ENCODE measurements at places on chromosomes 7 and 10. TPM values are rescaled to one million over a fixed set of nuclear protein-coding genes. Genes with fewer than 3 reads are reported as not detected.

- H3K4me1 ChIP-seq = no peaks in the 10 kb centered on the region
- peaks cover 12% of the 10 kb centered on the region for H3K27me3 ChIP-seq
- no peak overlapping the region for H3K27ac ChIP-seq
- H3K4me3 ChIP-seq = no peak overlapping the region
- no peaks in the 10 kb centered on the region for H3K36me3 ChIP-seq
These were observed 80.8 kb upstream of the MKX start for GRCh38 chr10:27826369-27826768.

DNA sequence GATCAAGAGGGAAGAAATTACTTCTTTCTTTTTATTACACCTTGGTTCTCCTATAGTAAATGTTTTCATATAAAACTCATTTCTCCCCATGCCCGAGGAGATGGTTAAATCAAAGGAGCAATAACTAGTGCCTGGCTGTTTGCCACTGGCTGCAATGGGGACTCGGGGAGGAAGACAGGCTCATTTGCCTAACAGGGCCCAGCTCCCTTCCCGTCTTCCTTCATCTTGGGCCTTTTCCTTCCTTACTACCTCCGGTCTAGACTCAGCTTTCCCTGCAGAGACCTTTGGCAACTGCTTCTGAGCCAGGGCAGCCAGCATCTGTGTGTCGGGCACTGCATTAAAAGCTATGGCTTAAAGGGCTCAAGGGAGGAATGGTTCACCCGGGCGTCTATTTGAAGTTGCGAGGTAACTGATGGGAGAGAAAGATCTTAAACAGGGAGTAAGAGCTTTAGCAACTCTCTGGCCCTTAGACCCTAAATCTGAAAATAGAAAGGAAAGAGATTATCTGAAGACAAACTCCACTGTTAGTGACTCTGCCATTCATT, 63.5 kb downstream of the CALD1 start:
- peak overlapping the region; percentile 90 for H3K27ac ChIP-seq
- H3K4me1 ChIP-seq = peaks cover 18% of the 10 kb centered on the region
- H3K27me3 ChIP-seq = no peaks in the 10 kb centered on the region
- no peak overlapping the region for H3K4me3 ChIP-seq
- H3K36me3 ChIP-seq = peaks cover 36% of the 10 kb centered on the region

HMX2 gene
- not detected for total RNA-seq

GRCh38 chr7:158236400-158236799, 351.2 kb downstream of the PTPRN2 start:
- no peak overlapping the region for H3K27ac ChIP-seq
- H3K36me3 ChIP-seq = no peaks in the 10 kb centered on the region
- H3K27me3 ChIP-seq = no peaks in the 10 kb centered on the region

DNA sequence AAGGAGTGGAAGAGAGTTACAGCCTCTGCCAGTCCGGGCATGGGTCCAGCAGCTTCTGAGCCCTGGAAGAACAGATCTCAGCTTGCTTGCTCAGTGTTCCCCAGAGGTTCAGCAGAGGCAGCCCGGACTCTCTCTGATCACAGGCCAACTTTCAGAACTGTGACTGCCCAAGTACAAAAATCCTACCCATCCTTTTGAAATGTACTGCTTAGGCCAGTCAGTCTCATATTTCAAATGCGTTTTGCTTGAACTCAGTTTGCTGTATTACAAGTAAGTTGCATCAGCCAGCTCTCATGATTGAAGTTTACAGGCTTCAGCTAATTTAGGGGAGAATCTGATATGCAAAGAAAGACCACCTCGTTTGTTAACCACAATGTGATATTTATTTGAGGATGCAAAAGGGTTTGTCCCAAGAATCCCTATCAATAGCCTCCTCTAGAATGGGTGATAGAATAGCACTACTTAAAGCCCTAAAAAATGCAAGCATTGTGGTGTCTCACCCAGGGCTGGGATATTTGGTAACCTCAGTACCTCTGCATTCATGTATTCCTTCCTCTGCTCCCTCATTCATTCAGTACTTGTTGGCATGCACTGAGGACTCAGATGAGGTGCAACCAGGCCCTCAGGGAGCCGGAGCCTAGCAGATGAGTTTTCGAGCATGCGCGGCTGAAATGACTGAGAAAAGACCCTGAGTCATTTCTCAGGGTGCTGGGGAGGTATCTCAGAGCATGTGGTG, 7.0 kb downstream of the AIMP2 start:
- no peaks in the 10 kb centered on the region for H3K27me3 ChIP-seq
- peaks cover 18% of the 10 kb centered on the region for H3K4me1 ChIP-seq
- H3K27ac ChIP-seq = peak overlapping the region; percentile 34
- H3K36me3 ChIP-seq = peaks cover 33% of the 10 kb centered on the region

DNA sequence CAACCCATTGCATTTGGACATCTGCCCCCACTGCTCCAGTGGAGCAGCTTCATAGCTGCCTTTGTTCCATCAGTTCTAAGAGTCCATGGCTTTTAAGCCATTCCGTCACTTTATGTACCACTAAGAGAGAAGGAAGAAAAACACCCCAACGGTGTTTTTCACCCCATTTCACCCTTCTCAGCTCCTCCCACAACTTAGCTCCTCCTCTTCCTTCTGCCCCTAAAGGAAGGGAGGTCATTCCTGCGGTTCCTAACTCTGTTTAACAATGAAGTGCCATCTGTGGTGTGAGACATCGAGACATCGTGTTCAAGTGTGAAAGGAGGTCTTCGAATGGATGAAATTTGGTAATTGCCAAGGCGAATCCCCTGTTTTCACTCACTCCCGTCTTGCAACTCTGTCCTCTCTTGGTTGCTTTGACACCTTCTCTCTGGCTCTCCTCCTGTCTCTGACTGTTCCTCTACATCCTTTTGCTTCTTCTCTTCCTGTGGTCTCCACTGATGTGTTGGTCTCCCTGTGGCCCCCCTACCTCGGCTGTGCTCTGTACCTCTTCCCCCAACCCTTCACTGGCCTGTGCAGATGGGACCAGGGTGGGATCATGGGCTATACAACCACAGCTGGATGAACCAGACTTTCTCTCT, 23.0 kb downstream of the SMKR1 start:
- no peaks in the 10 kb centered on the region for H3K4me1 ChIP-seq
- H3K27me3 ChIP-seq = peaks cover 42% of the 10 kb centered on the region
- no peak overlapping the region for H3K27ac ChIP-seq
- no peak for DNase-seq

TEX47 gene
- not detected for total RNA-seq

MTURN gene
- 24.2 TPM for total RNA-seq

- no peak for DNase-seq
- H3K36me3 ChIP-seq = no peaks in the 10 kb centered on the region
- H3K4me3 ChIP-seq = no peak overlapping the region
- H3K27me3 ChIP-seq = peaks cover 28% of the 10 kb centered on the region
- H3K4me1 ChIP-seq = no peaks in the 10 kb centered on the region
These were observed 4.4 kb downstream of the PTPRE start for GRCh38 chr10:127911218-127911866.

BHLHA15 gene
- 1.0 TPM for total RNA-seq

PRDX3 gene
- total RNA-seq = 85.7 TPM

GRCh38 chr7:143519411-143520131, 41.9 kb downstream of the TAS2R41 start:
- H3K4me1 ChIP-seq = peaks cover 6% of the 10 kb centered on the region
- H3K27me3 ChIP-seq = peaks cover 8% of the 10 kb centered on the region
- H3K27ac ChIP-seq = no peak overlapping the region
- no peaks in the 10 kb centered on the region for H3K36me3 ChIP-seq

GRCh38 chr10:23912884-23913404, 296.0 kb upstream of the KIAA1217 start:
- H3K27ac ChIP-seq = no peak overlapping the region
- no peaks in the 10 kb centered on the region for H3K36me3 ChIP-seq
- no peak for DNase-seq
- peaks cover 13% of the 10 kb centered on the region for H3K27me3 ChIP-seq

DNA sequence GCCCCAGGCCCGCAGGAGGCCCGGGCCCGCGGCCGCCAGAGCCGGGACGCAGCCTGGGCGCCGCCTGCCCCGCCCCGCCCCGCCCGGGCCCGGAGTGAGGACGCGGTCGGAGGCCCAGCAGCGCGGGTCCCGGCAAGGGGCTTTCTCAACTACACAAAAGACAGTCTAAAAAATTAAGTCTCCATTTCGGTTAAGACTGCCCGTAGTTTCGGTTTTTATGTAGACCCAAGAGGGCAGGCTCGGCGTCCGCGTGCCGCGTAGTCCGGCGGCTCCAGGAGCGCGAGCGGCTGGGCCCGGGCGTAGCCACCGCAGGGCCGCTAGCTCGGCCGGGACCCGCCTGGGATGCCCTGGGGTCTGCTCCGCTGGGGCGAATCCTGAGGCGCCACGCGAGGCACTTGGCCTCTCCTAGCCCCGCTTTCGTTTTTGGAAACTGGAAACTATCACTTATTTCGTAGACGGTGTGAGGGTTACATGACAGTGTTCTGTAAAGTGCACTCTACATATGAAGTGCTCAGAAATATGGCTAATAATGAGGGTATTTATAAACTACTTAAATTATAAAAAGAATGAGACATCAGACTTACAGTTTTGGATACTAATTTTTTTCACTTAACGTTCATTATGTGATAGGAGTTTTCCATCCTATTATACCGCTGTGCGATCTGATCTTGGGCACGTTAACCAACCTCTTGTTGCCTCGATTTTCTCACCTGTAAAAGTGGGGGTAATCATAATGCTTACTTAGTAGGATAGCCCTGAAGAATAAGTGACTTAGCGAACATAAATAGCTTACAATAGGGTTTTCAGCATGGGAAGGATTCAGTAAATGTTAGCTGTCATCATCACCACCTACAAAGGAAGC, 573 bp downstream of the BLVRA start:
- H3K4me1 ChIP-seq = peaks cover 17% of the 10 kb centered on the region
- H3K27ac ChIP-seq = peak overlapping the region; percentile 69
- peak; percentile 62 for DNase-seq
- peaks cover 25% of the 10 kb centered on the region for H3K27me3 ChIP-seq
- H3K4me3 ChIP-seq = peak overlapping the region; percentile 76

DNA sequence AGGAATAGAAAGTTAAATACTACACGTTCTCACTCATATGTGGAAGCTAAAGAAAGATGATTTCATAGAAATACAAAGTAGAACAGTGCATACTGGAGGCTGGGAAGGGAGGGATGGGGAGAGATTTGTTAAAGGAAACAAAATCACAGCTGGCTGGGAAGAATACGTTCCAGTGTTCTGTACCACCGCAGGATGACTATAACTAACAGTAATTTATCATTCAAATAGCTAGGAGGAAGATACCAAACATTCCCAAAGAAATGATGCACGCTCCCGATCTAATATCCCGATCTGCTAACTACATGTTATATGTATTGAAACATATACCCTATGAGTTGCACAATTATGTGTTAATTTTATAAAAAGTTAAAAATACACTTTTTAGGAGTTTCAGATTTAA, 162.3 kb downstream of the ZMYND11 start:
- no peaks in the 10 kb centered on the region for H3K27me3 ChIP-seq
- no peak for DNase-seq
- peaks cover 22% of the 10 kb centered on the region for H3K36me3 ChIP-seq
- peak overlapping the region; percentile 1 for H3K27ac ChIP-seq

- no peaks in the 10 kb centered on the region for H3K27me3 ChIP-seq
- H3K4me3 ChIP-seq = no peak overlapping the region
- H3K27ac ChIP-seq = no peak overlapping the region
These were observed 167.0 kb downstream of the SGMS1 start for GRCh38 chr10:50456719-50457118.

RBM20 gene
- total RNA-seq = 23.3 TPM

DNA sequence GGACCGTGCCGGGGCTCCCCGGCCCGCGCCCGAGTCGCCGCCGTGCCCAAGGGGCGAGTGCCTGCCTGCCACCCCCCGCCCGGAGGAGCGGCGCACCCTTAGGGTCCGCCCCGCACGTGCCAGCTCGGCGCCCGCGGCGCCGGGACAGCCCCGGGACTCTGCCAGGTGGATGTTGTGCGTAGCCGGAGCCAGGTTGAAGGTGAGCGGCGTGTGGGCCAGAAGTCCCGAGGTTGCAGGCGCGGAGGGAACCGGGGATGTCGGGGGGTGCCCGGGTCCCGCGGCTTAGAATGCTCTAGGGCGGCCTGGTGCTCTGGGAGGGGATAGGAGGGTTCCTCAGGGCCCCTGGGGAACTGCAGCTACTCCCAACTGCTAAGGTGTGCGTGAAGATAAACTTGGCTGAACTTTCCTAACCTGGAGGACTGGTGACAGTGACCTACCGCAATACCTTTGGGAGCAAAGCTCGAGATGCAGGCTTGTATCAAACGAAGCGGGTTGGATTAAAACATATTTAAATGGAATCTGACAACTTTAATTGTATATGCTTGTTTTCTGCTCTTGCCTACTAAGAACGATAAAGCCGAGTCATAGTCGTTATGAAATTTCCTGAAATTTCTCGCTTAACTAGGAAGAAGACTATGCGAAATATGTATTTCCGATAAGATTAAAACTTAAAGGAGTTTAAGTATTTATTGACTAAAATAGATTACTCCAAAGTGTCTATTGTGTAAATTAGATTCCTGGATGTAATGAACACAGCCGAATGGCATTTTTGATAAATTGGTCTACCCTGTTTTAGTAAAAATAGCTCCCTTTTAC, at the start of gene CUX1:
TSS of gene CUX1 (plus strand) at position 156 of the 816 bp plus-strand sequence. CDS start at position 170, 14 bp downstream.
- peaks cover 12% of the 10 kb centered on the region for H3K27me3 ChIP-seq
- no peaks in the 10 kb centered on the region for H3K36me3 ChIP-seq
- peak within 1 kb of the TSS; percentile 79 for H3K27ac ChIP-seq
- H3K4me3 ChIP-seq = peak within 1 kb of the TSS; percentile 81
- H3K4me1 ChIP-seq = peaks cover 50% of the 10 kb centered on the region

DNA sequence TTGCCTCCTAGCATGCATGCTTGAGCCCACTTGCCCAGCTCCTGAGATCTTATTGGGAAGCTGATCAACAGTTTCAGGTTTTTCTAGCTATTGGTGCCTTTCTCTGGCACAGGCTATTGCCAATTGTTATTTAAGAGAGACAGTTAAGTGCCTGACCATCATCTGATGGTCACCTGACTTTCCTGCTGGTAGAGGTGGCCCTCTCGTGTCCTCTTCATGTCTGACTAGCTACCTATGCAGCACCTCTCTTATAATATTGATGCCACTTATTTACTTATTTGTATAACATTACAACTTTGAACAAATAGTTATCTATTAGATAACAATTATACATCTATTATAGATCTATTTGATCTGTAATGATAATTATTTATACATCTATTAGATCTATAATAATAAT, 205.9 kb upstream of the SEMA3D start:
- no peak overlapping the region for H3K27ac ChIP-seq
- H3K4me1 ChIP-seq = peaks cover 12% of the 10 kb centered on the region
- no peak overlapping the region for H3K4me3 ChIP-seq
- no peak for DNase-seq
- H3K36me3 ChIP-seq = peaks cover 10% of the 10 kb centered on the region

- no peaks in the 10 kb centered on the region for H3K27me3 ChIP-seq
- H3K27ac ChIP-seq = no peak overlapping the region
- no peak overlapping the region for H3K4me3 ChIP-seq
- no peak for DNase-seq
- peaks cover 16% of the 10 kb centered on the region for H3K36me3 ChIP-seq
These were observed 59.5 kb downstream of the CHST15 start for GRCh38 chr10:124033887-124034218.

DNA sequence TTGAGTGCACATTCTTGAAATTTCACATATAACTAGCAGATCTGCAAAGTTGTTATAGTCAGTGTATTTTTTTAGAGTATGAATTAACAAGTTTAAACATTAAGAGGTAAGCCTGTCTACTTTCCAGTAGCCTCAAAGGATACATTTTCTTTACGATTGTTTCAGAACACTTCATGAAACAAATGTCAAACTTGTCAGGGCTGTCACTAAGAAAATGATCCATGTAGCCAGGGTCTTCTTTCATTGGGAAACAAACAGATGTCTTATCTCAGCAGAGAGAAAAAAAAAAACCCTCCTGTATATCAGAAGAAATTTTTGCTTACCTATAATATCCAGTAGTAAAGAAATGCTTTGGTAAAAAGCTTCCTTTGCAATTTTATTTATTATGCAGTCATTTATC, 192.4 kb downstream of the PHF14 start:
- H3K27ac ChIP-seq = no peak overlapping the region
- no peak for DNase-seq
- no peak overlapping the region for H3K4me3 ChIP-seq
- H3K27me3 ChIP-seq = no peaks in the 10 kb centered on the region
- H3K36me3 ChIP-seq = peaks cover under 1% of the 10 kb centered on the region

Data from mesothelial cell of epicardium (in vitro differentiated cells).